HuH-7 (cell line): ENCODE measurements at places on chromosomes 2 and 18.

GRCh38 chr18:31578126-31578525 is 13.6 kb upstream of the TTR start:
- DNase-seq = no peak

GRCh38 chr2:86065512-86065911 is 40.2 kb downstream of the POLR1A start:
- no peak for DNase-seq

DNA sequence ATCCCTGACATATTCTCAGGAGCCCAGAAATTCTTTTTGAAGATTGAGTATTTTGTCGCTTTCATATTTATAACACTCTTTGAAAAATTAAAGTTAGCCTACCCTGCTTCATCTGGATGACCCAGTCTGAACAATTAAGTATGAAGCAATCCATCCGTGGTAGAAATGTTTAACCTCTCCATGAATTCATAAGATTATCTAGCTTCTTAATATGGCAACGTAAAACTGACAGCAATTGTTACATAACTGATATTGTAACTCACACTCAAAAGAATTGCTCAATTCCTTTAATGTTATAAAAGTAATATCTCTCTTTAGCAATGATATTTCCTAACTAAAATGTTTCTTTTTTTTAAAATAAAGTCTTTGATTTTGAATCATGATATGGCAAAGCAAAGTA is 7.2 kb upstream of the ABCA12 start:
- no peak for DNase-seq

- no peak for DNase-seq
These were observed 10.7 kb upstream of the RNU4ATAC start for GRCh38 chr2:121519732-121520640.

- DNase-seq = no peak
These were observed 2.3 kb upstream of the KCNG2 start for GRCh38 chr18:79795446-79795845.

DNA sequence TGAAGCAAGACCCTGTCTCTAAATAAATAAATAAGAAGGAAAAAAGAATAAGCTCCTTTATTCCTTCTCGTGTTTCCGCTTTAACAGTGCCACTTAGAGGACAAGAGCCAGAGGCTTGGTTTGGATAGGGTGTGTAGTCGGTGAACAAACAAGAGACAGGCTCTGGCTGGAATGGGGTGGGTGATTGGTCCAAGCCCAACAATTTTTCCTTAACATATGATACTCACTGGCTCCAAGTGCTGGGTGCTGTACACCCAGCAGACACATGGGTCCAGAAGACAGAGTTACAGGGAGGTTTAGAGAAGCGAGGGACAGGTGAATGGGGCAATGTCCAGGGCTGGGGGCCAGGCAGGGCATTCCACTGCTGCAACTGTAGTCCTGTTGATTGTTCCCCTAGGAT is 77.8 kb downstream of the NCAPH start:
- no peak for DNase-seq

DNA sequence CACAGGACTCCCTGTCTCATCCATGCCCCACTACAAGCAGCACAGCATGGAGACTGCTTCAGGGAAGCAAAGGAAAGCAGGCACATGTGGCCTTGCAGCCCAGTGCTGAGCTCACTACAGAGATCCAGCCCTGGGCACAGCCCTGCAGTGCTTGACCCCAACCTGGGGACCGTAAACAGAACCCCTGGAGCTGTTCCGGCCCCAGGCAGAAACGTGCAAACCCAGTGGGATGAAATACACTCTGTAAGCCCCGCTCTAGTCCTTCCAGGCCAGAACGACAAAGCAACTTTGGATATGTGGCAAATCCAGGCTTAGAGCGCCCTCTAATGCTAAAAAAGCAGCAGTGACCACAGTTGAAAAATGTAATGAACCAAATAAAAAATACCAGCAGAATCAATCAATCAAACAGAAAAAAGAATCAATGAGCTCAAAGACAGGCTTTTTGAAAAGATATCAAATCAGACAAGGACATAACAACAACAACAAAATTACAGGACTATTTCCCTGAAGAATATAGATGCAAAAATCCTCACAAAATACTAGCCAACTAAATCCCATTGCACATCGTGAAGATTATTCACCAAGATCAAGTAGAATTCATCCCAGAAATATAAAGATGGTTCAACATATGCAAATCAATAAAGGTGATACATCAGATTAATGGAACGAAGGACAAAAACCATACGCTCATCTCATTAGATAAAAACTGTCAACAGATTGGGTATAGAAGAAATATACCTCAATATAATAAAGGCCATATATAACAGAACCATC is 45.6 kb downstream of the ZNF519 start:
- DNase-seq = peak; percentile 44

DNA sequence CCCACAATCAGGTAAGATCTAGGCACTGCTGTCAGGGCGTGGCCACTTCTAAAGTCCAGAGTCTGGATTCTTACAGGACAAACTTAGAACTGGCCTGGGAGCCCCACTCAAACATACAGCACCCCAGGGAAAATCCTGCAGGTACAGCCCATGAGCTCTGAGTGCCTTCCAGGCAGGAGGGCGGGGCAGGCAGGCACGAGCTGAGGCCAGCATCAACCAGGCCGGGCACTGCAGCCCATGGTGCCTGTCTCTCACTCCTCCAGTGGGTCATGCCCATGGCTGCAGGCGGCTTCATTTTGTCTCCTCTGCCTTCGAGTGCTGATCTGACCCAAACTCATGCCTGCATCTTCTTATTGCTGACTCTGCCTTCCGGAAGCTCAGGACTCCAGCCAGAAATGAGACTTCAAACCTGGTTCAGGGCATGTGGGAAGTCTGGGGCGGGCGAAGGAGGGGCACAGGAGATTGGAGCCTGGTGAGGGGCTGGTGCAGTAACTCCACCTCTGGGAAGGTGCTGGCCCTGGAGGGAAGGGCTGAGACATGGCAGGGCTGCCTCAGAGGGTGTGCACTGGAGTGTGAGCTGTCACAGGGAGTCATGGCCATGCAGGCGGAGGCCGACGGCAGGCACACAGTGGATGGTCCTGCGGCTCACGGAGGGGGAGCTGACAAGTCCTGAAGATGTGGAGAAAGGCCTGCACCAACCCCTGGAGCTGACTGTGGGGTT is 40.5 kb downstream of the HS6ST1 start:
- DNase-seq = no peak

GRCh38 chr2:54871457-54872107 is 148.1 kb downstream of the EML6 start:
- no peak for DNase-seq

GRCh38 chr18:23826850-23827620 is 137.8 kb downstream of the LAMA3 start:
- DNase-seq = no peak

- DNase-seq = no peak
These were observed 962 bp downstream of the TANK start for GRCh38 chr2:161161074-161161706.

DNA sequence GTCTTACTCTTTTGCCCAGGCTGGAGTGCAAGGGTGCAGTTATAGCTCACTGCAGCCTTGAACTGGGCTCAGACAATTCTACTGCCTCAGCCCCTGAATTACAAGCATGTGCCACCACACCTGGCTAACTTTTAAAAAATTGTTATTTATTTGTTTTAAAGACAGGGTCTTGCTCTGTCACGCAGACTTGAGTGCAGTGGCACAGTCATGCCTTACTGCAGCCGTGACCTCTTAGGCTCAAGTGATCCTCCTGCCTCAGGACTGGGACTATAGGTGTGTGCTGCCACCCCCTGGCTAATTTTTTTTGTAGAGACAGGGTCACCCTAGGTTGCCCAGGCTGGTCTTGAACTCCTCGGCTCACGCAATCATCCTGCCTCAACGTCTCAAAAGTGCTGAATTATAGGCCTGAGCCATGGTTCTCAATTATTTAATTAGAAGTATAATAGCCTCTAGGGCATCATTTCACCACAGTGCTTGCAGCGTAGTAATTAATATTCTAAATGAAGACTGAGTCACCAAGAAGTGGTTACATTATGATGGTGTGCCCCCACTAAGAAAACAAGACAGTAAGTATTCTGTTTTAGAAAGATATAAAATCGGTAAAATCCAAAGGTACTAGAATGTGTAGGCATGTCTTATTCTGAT is 69.6 kb downstream of the EML4 start:
- no peak for DNase-seq

DNA sequence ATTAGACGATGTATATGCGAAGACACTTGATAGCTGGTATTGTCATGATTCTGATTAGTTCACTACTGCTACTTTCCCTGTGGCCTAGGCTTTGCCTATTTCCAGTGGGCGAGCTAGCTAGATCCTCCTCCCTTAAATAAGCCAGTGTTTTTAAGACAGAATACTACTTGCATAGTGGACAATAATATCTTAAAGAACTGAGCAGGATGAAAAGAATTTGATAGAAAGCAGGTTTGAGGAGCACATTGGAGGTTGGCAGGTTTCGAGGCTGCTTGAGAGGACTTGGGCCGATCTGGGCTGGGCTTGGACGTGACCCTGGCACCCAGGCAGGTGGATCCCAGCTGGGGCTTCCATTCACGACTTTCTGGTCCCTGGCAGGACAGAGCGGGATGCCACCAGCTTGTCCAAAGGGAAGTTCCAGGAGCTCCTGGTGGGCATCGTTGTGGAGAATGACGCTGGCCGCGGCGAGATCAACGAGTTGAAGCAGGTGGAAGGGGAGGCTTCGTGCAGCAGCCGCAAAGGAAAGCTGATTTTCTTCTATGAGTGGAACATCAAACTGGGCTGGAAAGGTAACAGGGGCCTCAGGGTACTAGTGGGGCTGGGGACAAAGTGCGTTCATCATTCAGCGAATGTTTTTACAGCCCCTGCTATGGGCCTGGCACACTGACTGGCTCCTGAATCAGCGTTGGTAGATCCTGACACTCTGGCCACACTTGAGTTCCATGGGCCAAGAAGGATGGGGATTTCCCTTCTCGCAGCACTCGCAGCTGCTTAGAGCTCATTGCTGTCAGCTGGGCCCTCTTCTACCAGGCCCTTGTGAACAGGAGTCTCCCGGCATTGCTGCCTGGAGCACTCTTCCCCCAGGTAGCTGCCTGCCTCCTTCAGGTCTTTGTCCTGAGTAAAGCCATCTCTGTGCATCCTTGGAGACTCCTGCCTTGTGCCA is 16.9 kb downstream of the C2orf74 start:
- no peak for DNase-seq

- peak; percentile 35 for DNase-seq
These were observed 862 bp upstream of the TMEM177 start for GRCh38 chr2:119678021-119678656.

GRCh38 chr2:36427790-36428243 is 72.2 kb downstream of the CRIM1 start:
- DNase-seq = peak; percentile 41

- DNase-seq = no peak
These were observed 572.2 kb upstream of the SALL3 start for GRCh38 chr18:78407466-78407844.

- no peak for DNase-seq
These were observed 470.1 kb upstream of the RAB12 start for GRCh38 chr18:8139127-8139527.

- DNase-seq = no peak
These were observed 86.9 kb downstream of the LOXHD1 start for GRCh38 chr18:46570134-46570533.

- DNase-seq = no peak
These were observed 23.2 kb downstream of the ADAM17 start for GRCh38 chr2:9532421-9532820.

DNA sequence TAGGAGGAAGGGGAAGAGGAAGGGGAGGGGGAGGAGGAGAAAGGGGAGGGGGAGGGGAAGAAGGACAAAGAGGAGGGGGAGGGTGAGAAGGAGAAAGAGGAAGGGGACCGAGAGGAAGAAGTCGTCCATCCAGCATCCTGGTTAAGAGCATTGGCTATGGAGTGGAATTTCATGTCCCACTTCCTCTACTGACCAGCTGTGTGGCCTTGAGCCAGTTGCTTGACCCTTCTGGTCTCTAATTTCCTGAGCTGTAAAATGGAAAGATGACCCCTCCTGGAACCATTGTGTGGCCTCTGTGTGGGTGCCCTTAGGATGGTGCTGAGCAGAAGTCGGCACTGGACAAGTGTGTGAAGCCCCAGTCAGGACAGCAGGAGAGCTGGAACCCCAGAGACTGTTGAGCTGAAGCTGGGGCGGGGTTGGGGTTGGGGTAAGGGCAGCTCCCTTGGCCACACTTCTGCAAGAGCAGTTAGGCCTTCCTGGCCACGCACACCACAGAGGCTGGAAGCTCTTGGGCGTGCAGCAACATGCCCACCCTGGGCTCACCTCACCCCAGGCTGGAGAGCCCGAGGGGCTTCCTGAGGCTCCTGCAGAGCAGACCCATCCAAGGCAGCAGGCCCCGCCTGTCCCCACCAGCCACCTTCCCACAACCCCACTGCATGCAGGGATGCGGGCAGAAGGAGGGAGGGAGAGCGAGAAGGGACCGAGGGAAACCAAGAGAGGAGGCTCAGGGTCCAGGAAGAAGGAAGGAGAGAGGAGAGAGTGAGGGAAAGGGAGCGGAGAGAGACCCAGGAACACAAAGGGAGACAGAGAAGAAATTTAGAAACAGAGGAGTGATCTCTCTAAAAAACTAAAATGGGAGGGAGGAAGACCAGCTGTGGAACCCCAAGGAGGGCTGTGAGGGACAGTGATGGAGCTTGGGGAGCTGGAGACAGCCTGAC is 16.2 kb downstream of the ADRA2B start:
- DNase-seq = no peak

- no peak for DNase-seq
These were observed 1.7 kb downstream of the WIPF1 start for GRCh38 chr2:174595891-174596397.

GRCh38 chr2:198498516-198498915 is 694.1 kb downstream of the PLCL1 start:
- no peak for DNase-seq

DNA sequence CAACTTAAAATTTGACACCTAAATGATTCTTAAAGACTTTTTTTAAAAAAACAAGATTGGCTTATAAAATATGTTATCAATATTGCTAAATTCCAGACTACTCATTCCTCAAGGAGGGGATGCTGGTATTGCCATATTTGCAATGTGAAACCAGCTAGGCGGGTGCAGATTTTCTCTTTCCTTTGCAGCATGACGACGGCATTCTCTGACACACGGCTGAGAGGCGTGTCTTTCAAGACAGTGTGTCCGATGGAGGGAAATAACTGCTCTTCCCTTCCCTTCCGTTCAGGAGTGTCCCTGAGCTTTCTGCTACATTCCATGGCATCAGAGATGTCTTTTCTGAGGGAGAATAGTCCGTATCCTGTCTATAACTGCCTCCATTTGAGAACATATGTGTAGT is 38.2 kb upstream of the CNGA3 start:
- no peak for DNase-seq

- DNase-seq = no peak
These were observed 310.6 kb downstream of the GBX2 start for GRCh38 chr2:235857598-235857997.

GRCh38 chr18:13831864-13832508 is 8.0 kb downstream of the MC5R start:
- peak; percentile 82 for DNase-seq

- DNase-seq = no peak
These were observed 161.3 kb downstream of the RTP5 start for GRCh38 chr2:242030858-242031257.

- DNase-seq = no peak
These were observed 98.6 kb downstream of the CPO start for GRCh38 chr2:207037896-207038295.

DNA sequence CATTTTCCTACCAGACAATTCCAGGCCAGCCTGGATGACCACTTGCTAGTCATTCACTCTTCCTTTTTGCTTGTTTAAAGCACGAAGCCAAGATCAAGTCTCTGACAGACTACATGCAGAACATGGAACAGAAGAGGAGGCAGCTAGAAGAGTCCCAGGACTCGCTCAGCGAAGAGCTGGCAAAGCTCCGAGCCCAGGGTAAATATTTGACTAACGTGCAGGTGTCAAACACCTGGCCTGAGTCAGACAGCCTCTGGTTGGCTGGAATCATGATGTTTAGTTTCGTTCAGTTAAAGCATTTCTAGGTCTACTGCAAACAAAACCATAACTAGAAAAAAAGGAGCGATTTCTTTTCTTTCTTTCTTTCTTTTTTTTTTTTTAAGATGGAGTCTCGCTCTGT is 44.2 kb upstream of the LYPD6B start:
- DNase-seq = no peak
